Naive thymus-derived CD4-positive, alpha-beta T cell (primary cell): ENCODE measurements at places on chromosomes 1 and 21. TPM values are rescaled to one million over a fixed set of nuclear protein-coding genes. Genes with fewer than 3 reads are reported as not detected.

IL19 gene
- total RNA-seq = not detected in 2 replicates

DISC1 gene
- 14.0 and 17.1 TPM in 2 replicates for total RNA-seq

KMO gene
- total RNA-seq = 0.51 TPM

MAEL gene
- total RNA-seq = not detected

SPOCD1 gene
- total RNA-seq = 0.21 TPM

AMY1C gene
- not detected for total RNA-seq

SMIM1 gene
- total RNA-seq = 2.0 TPM

RGS1 gene
- total RNA-seq = 4.4 TPM

SLFNL1 gene
- total RNA-seq = 0.20 and 0.29 TPM in 2 replicates

TMEM183A gene
- total RNA-seq = 106 TPM

MYOM3 gene
- total RNA-seq = not detected

KCTD3 gene
- total RNA-seq = 5.4 TPM

DIRAS3 gene
- not detected in 2 replicates for total RNA-seq

HUNK gene
- 0.54 TPM for total RNA-seq

TFF2 gene
- total RNA-seq = not detected

CD244 gene
- total RNA-seq = 33.6 TPM

B3GALNT2 gene
- 8.8 and 10.1 TPM in 2 replicates for total RNA-seq

SMIM11 gene
- total RNA-seq = 15.5 and 17.3 TPM in 2 replicates

ID3 gene
- 89.4 TPM for total RNA-seq

HTR6 gene
- total RNA-seq = 0.40 TPM

CD84 gene
- 25.1 TPM for total RNA-seq

DDR2 gene
- total RNA-seq = 0.35 TPM

SLAMF6 gene
- 42.3 TPM for total RNA-seq

MYCBP gene
- 20.4 TPM for total RNA-seq
